ENCODE measurements at places on chromosomes 5 and 9.
A peak's percentile ranks its signal among the peaks of the same experiment; 100 is the strongest.

- DNase-seq, result no peak
Measured at GRCh38 chr5:98398465-98398864, 375.0 kb upstream of the RGMB start.

GRCh38 chr5:39948341-39948740 lies 523.6 kb upstream of the DAB2 start:
- DNase-seq, result no peak

DNA sequence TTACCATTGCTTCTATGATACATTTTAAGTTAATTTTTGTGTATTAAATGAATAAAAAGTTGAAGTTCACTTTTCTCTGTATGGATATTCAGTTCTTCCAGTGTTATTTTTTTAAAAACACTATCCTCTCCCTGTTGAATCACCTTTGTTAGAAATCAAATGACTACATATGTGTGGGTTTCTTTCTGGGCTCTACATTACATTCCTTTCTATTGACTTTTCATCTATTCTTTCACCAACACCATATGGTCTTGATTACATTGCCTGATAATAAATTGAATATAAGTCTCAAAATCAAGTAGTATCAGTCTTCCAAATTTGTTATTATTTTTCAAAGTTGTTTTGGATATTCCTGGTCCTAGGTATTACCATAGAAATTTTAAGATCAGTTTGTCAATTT lies 7.3 kb upstream of the RASEF start:
- no peak for DNase-seq

GRCh38 chr5:176633598-176633997 lies 3.1 kb downstream of the EIF4E1B start:
- no peak for DNase-seq

DNA sequence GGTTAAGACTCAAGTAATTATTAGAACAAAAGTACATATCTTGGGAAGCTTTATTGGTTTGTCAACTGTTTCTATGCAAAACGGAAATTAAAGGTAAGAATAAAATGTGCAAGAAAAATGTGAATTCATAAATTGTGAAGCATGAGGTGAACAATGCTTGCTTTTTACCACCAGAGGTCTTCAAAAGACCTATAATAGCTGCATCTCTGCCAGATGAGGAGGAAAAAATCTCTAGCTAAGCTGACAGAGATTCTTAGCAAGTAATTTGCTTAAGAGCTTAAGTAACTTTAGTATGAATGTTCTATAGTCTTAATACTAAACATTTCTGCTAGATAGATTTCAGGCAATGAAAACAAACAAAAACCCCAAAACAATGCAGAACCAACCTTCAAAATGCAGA lies 54.1 kb downstream of the MRPS30 start:
- no peak for DNase-seq

GRCh38 chr5:76811214-76811613 lies 7.6 kb upstream of the F2RL1 start:
- DNase-seq, result no peak

DNA sequence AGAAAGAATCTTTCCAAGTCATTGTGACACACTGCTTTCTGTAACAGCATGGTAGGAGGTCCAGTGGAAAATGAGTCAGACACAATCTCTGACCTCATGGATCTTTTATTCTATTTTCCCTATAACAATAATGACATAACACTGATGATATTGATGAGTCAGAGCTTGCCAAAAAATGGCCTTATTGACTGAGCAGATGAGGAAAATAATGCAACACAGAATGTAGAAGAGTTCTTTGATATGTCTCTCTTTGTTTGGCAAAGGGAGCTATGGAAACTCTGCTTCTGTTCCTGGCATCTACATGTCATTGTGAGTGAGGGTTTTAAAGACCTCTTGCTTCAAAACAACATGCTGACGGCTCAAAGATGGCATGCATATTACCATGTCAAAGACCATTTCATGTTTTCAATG lies 443.1 kb upstream of the ZNF608 start:
- DNase-seq, result no peak

- DNase-seq, result no peak
Measured at GRCh38 chr9:120787933-120788332, 5.3 kb downstream of the FBXW2 start.

- DNase-seq, result no peak
Measured at GRCh38 chr9:26955222-26955903, 849 bp upstream of the IFT74 start.

DNA sequence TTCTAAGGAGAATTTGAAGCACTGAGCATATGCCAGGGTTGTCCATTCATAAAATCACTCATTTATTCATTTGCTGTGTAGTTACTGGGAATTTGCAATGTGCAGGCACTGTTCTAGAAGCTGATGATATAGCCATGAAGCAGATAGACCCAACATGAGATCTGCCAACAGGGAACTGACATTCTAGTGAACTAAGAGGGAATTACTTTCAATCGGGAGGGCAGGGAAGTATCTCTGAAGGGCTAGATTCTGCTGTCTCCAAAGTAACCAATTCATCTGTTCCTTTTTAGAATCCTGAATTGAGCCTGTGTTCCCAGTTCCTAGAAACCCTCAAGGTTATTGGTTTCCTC lies 11.4 kb upstream of the ARHGAP26 start:
- DNase-seq, result no peak

- no peak for DNase-seq
Measured at GRCh38 chr5:180862645-180863044, 1.6 kb upstream of the ZFP62 start.

DNA sequence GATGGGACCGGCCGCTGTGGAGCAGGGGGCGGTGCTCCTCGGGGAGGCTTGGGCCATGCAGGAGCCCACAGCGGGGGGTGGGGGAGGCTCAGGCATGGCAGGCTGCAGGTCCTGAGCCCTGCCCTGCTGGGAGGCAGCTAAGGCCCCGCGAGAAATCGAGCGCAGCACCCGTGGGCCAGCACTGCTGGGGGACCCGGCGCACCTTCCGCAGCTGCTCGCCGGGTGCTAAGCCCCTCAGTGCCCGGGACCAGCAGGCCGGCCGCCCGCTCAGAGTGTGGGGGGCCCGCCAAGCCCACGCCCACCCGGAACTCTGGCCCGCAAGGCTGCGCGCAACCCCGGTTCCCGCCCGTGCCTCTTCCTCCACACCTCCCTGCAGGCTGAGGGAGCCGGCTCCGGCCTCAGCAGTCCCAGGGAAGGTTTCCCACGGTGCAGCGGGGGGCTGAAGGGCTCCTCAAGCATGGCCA lies 131.5 kb downstream of the SNX18 start:
- no peak for DNase-seq

DNA sequence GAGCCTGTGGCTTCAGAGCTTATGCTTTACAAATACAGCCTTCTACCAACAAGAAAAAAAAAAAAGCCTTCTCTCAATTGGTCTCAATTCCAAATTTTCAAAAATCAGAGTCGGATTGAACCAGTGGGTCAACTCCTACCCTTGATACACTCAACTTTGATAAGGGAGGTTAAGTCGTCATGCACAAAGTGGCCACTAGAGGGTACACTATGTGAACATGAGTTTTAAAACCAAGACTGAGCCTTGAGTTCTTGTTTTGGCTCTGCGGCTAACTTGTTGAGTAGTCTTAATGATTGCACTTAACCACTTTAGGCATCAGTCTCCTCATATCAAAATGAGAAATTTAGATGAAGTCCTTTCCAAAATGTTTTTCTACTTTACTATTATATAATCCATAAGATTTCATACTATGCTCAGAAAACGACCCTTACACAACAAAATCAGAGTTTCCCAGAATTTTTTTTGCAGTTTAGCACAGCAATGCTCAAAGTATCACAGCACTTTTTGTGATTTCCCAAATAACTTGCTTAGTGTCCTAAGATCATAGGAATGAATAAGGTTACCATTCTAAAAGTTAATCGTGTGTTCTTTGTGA lies 92.9 kb upstream of the MTAP start:
- peak; percentile 66 for DNase-seq

DNA sequence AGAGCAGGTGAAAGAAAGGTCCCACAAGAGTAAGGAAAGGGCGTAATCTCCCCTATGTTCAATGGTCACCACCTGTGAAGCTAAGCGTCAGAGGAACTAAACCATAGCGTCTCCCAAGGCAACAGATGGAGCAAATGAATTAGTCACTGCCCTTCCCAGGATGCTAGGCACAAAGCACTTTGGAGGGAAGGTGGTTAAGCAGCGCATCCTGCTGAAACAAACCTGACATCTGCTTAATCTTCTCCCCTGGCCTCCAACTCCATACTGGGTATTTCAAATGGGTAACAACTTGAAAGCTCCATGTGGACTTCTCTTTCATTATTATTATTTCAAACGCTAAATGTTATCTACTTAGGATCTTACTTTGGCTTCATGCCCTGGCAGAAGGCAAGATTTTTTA lies 227.3 kb downstream of the MLLT3 start:
- DNase-seq, result no peak

- no peak for DNase-seq
Measured at GRCh38 chr5:156376751-156377150, 49.8 kb downstream of the SGCD start.

- no peak for DNase-seq
Measured at GRCh38 chr9:93136011-93136440, 2.0 kb upstream of the NINJ1 start.

DNA sequence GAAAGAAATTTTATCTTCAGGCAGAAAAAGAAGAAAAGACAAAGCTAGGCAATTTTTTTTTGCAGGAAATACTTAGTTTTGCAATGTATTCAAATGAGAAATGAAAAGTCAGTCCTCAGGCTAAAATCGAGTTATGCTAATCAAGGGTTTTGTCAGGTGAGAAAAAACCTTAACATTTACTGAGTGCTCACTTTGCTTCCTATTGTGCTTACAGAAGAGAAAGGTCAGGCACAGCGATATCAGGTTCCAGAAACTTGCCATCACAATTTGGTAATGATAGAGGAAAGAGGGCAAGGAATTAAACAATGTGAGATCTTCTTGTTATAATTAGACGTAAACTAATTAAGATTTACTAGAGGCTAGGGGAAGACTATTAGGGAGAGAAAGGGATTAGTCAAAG lies 431.7 kb upstream of the CTNND2 start:
- DNase-seq, result no peak

DNA sequence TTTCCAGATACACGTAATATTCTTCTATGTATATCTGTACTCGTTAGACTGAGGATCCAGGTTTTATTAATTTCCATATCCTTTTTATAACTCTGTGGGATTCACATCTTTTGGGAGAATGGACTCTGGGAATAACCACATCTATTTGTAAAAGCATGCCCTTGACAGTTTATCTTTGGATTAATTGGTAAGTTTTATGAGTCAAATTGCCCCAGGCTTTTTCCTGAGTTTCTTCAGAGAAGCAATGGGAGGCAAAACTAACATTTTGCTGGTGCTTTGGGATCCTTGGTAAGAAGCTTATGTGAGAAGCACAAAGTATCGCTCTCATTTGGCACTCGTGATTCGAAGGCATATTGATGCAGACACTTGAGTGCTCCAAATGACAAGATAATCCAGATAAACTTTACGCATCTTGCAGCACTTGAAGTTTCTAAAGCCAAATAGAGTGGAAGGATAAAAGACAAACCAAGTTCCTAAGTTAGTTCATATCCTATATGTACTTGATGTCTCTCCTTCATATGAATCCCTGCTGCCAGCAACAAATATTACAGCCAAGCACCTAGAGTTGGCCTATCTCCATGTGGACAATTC lies 324.7 kb downstream of the TLE4 start:
- no peak for DNase-seq

- DNase-seq, result peak; percentile 17
Measured at GRCh38 chr9:124285903-124286291, 28.1 kb downstream of the NEK6 start.

DNA sequence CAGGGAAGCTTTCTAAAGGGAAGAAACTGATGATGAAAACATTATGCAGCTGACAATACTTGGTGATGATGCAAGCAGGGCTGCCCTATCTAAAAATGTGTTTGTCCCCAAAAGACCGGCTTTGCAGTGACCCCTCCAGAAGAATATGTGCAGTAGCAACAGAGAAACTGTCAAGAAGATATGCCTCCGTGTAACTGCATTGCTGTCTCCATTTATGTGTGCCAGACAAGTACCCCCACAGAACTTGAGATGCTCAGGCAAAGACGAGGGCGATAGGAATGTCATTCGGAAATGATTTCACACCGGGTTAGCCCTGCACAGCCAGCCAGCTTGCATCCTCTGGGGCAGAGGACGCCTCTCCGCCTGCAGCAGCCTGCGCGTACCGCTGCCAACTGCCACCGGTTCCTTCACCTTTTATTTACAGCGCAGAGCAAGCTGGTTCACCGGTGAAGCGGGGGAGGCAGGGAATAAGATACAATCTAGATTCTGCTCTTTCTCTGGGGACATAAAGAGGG lies 2.0 kb downstream of the GABBR2 start:
- DNase-seq, result no peak

- DNase-seq, result no peak
Measured at GRCh38 chr9:35548571-35548970, 56.5 kb upstream of the TESK1 start.

GRCh38 chr9:101727612-101728524 lies 10.6 kb downstream of the GRIN3A start:
- no peak for DNase-seq

GRCh38 chr5:141817631-141818030 lies 60.6 kb downstream of the PCDH1 start:
- DNase-seq, result no peak

DNA sequence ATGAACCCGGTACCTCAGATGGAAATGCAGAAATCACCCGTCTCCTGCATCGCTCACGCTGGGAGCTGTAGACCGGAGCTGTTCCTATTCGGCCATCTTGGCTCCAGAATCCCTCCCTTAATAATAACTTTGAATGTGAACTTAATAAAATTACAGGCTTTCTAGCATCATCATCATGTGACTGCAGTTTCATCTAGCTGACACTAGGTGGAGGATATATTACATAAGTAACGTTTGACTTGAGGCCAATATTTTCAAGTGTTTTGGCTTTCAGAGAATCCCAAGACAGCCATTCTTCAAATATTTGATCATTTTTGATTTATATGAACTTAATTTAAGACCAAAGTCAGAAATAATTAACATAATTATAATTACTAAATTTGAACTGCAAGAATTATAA lies 474.9 kb upstream of the CDH10 start:
- DNase-seq, result no peak

GRCh38 chr5:142810081-142810480 lies 39.9 kb downstream of the ARHGAP26 start:
- no peak for DNase-seq

DNA sequence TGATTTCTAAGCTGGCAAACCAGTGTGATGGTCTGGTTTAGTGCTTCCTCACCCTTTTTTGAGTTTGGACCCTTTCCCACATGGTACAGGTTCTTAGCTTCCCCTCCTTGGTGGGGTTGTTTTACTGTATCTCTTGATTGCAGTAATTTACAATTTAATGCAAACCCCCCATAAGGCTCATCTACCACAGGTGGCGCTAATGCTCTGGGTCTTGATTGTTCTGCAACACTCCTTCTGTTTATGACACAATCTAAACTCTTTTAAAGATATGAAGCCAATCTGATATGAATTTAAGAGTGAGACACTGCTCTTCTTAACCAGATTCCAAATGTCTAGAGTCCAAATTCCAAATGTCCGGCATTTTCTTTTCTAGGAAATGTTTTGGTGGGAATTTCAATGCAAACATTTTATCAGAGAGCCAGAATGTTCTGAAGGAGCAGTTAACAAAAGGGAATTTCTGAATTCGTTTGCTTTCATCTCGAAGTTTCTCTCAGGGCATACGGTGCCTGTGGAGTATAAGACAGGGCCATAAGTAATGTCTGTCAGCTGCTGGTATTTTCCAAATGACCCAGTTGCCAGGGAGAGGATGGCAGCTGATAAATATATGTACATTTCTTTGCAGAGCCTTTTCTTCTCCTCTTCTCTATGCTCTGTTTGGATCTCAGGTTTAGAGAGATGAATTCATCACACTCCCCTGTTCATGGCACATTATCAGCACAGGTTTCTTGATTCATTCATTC lies 246.8 kb downstream of the ARHGAP26 start:
- DNase-seq, result peak; percentile 48

- DNase-seq, result no peak
Measured at GRCh38 chr5:179122411-179123108, 62.4 kb downstream of the ZNF354C start.

Measured in activated T-cell treated with anti-CD3 and anti-CD28 coated beads for 4 hours (primary cell).